DMS79 treated with DMSO at 0.1 percent for 48 hours (cell line): ENCODE measurements at places on chromosomes 3 and 15.

DNA sequence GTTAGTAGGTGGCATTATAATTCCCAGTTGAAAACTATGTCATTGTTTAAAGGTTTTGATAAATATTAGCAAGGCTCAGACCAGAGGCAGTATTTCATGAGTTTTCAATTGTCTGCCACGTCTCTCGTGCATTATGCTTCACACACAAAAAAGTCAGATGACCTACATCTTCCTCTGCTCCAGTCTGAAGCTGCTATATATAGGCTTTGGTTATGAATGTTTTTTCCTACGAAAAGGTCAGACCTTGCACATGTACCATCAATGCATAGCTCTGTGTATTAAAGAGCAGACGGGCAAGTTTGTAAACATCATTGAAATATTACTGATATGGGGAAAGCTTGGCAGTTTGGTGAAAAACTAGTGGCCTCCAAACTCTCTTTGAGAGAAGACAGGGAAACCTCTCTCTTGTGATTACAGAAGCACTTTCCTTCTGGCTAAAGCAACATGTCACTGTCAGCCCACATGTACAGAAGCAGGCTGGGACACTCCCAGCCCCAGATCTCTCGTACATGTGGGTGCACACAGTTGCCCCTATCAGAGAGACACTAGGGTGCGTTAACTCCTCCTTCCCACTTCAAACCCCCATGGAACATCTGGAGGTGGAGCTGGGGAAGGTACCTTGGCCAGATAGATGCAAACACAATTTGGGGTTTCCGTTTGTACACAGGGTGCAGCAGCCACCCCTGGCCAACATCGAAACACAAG is 184.0 kb upstream of the BCL6 start:
- DNase-seq, result no peak

DNA sequence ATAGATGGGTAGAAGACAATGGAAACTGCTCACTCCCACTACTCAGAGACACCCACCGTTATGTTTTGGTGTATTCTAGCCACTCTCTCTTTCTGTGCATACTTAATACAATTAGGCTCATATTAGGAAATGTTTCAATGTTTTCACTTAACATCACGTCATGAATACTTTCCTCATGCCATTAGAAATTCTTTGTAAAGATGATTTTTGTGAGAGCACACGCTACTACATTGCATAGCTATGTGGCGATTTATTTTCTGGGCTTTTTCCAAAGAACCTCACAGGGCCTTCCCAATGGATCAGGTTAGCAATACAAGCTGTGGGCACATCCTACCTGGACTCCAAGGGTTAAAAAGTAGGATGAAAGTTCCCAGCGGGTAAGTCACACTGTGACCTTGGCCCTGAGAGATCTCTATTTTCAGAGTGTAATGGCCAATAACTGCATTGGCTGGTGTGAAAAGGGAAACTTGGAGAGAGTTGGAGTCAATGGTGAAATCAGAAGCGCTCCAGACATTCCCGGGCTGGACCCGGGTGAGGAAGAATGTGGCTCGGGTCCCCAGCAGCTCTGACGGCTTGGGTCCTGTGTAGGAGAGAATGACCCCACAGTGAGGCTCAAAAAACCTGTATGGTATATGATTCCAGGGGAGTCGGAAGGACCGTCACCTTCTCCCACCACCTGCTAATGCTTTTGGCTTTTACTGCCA is 25.8 kb upstream of the TGM5 start:
- DNase-seq, result no peak

DNA sequence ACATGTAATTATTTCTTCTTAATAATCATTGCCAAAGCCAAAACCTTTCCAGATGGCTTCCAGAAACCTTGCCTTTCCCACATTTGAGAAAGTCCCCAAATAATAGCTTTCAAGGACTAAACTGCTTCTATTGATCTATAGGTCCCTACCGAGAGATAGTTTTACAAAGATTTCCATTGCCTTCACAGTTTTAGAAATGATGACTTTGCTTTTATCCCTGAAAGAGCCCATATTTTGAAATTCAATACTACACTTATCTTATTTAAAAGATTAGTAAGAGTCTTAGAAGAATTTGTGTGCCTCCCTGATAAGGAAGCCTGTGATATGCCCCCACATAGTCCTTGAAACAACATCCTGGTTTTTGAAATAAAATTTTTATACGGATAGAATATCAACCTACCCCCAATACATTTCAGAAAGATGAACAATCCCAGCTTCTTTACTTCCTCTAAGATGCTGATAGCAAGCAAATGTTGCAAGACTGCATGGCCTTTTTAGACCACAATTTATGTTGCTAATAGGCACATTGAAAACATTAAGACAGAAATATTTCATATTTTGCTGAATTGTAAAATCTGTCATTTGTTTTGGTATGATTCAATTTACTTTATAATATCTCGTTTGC is 146.3 kb downstream of the TMCO5A start:
- DNase-seq, result no peak

GRCh38 chr3:96449346-96449745 is 365.0 kb upstream of the EPHA6 start:
- DNase-seq, result no peak

- no peak for DNase-seq
These were observed 33.7 kb downstream of the TLE3 start for GRCh38 chr15:70063980-70064379.

DNA sequence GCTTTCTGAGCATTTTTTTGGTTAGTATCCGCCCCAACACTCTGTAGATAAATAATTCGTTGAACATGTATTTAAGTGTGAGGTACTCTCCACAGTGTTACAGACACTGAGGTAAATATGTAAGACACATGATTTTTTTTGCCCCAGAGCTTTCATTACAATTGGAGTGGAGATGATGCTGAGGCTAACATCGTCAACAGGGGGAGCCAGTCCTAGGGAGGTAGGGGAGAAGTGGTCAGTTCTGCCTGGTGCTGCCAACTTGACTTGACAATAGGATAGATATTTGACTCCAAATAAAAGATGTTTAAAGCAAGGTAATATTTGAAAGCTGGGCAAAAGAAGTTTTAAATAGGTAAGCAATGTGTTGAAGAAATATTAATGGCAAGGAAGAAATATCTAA is 295.7 kb downstream of the UNC13C start:
- no peak for DNase-seq

GRCh38 chr15:29740692-29741311 is 81.5 kb downstream of the TJP1 start:
- DNase-seq, result no peak

DNA sequence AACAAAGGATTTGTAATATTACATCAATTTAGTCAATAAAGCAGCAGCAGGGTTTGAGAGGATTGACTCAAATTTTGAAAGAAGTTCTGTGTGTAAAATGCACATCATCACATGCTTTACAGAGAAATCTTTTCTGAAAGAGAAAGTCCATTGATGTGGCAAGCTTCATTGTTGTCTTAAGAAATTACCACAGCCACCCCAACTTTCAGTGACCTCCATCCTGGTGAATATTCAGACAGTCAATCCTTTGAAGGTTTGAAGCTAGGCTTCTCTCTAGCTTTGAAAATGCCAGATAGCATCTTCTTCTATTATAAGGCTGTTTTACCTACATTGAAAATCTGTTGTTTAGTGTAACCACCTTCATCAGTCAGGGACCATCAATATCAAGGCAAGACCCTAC is 51.8 kb upstream of the SETMAR start:
- no peak for DNase-seq

- no peak for DNase-seq
These were observed 198.1 kb downstream of the NEK10 start for GRCh38 chr3:27171113-27171512.

- no peak for DNase-seq
These were observed 28.8 kb downstream of the ATG7 start for GRCh38 chr3:11300970-11301369.

GRCh38 chr3:78571486-78571885 is 1196.3 kb downstream of the ROBO1 start:
- DNase-seq, result no peak

- no peak for DNase-seq
These were observed 921.0 kb upstream of the ROBO1 start for GRCh38 chr3:80688814-80689213.

DNA sequence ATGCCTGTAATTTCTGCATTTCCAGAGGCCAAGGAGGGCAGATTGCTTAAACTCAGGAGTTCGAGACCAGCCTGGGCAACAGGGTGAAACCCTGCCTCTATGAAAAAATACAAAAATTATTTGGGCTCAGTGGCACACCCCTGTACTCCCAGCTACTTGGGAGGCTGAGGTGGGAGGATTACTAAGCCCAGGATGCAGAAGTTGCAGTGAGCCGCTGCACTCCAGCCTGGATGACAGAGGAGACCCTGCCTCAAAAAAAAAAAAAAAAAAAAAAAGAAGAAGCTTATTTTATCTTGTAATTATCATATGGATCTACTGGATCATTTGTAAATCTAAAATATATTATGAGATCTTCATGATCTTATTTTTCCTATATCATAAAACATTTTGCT is 84.1 kb downstream of the PPCDC start:
- no peak for DNase-seq

DNA sequence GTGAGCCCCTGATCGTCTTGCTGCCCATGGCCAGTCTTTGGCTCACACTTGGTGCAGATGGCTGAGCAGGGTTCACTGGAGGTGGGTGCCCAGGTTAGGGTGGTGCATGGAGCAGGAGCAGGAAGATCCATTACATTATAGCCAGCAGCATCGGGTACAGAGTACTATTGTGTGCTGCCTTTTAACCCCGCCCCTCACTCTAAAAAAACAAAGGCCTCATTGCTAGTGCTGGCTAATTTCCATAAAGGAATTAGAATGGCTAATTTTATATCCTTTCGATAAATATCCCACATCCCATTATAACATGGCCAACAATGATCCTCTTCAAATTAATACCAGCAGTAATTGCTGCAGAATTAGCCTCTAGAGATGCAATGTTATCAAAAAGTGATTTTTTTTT is 45.8 kb upstream of the PPP4R2 start:
- no peak for DNase-seq
